ENCODE measurements at places on chromosomes 13 and 19. TPM values are rescaled to one million over a fixed set of nuclear protein-coding genes. Genes with fewer than 3 reads are reported as not detected.

- no peak for DNase-seq
Observed at GRCh38 chr13:99031832-99032231, 54.0 kb upstream of the DOCK9 start.

Gene JSRP1
- not detected for total RNA-seq

DNA sequence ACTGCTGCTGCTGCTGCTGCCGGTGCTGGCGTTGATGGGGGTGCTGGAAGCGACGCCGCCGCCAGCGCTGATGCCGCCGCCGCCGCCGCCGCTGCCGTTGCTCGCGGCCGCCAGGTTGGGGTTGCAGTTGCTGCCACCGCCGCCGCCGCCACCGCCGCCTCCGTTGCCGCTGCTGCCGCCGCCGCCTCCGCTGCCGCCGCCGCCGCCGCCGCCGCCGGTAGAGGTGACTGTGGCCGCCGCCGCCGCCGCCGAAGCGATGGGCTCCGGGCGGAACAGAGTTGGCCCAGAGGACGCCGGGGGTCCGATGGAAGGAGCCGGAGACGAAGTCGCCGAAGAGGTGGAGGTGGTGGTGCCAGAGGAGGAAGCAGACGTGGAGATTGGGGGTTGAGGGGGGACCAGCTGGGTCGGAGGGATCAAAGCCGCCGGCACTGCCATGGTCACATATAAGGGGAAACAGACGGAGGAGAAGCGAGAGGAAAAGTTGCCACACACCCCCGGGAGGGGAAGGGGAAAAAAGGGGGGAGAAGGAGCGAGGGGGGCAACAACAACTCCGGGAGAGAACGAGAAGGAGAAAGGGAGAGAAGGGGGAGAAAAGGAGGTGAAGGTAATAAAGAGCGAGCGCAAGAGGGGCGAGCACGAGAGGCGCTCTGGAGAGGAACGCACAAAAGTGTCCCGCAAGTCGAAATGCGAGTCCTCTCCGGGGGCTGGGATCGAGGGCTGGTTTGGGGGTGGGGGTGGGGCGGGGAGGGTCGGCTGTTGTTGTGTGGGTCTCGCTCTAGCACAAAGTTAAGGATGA, 471 bp downstream of the DACH1 start:
- DNase-seq, result no peak

- DNase-seq, result peak; percentile 53
Observed at GRCh38 chr13:20825477-20825875, 51.7 kb upstream of the EEF1AKMT1 start.

DNA sequence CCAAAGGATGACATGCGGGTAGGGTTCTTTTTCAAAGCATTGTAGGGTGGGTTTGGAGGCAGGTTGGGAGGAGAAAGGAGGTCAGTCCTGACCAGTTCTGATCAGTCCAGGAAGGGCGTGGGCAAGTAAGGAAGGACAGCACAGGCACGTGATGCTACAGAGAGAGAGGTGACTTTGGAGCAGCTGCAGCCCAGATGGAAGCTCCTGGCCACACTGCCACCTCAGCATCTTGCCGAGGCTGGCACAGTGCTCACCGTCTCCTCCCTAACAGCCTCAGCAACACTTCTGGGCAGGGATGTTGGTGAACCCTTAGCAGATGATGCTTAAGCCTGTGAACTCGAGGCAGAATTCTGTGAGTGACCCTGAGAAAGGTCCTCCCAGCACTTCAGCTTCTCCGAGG, 155.1 kb downstream of the DCLK1 start:
- no peak for DNase-seq

All from Karpas-422 (cell line).